ENCODE measurements at places on chromosomes 1 and 21.

DNA sequence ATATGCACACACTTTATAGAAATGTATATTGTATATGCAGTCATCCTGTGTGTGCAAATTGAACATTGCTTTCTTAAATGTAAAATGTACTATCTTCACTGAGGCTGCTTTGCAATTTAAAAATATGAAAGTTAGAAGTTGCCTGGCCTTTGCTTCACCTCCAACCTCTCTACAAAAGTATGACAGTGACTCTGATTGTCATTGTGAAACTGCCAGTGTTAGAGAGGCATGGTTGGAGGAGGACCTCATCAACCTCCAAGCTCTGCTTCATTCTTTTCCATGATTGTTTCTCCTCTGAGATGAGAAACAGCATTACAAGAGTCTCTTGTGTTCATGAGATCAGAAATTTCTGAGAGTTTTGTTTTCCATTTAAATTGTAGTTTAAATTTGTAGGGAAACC lies 185.5 kb downstream of the ZC3H11B start:
- DNase-seq: no peak

DNA sequence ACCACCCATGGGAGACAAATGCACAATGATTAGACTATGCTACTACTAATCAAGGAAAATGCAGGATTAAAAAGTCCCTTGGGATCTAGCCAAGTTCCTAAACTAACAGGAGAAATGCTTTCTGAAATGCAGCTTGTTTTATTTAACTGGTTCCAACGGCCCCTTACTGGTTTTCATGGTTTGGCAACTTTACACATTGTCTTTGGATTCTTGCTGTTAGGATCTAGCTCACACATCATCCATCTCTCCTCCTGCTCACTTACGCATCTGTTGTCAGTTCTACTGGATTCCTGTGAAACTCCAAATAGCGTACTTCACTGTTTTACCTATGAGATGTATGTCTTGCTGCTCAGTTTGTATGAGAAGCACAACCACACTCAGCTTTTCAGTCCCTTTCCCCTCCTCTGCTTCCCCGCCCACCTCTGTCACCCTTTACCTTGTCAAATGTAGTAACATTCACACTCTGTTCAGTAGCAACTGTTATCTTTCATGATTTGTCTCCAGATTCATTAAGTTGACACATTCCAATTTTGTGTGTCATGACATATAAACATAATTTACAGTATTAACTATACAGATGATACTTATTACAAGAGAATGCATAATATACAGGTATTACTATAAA lies 130.1 kb downstream of the SIM2 start:
- DNase-seq: no peak

DNA sequence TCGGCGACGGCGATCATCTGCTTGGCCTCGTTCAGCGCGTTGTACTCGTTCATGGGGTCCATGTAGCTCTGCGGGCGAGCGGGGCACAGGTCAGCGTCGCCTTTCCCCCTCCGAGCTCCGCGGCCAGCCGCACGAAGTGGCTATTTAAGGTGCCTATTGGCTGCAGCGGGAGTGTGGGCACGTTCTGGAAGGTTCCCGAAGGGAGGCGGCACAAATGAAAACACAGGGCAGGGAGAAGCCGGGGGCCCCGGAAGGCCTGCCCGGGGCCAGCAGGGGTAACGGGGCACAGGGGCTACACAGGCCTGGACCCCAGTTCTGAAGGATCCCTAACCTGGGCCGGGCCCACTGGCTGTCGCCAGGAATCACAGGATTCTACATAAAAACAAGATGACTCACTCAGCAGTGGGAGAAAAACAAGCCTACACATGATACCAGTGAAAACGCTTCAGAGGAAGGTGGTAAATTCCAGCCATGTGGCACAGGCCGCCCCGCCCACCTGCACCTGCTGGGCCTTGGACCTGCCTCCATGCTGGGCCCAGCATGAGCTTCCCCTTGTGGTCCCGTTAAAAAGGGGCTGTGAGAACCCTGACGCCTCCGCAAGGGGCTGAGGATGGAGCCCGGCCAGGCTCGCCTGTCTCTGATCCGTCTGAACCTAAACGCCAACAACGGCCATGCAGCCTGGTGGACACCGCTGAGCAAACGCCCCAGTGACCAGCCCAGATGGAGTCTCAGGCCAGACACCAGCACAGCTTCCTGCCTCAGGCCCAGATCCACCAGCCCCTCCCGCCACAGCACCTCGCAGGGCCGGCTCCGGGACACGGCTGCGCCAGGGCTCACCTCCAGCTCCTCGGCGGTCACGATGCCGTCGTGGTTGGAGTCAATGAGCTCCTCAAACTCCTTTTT lies 3.9 kb upstream of the TNFRSF4 start:
- no peak for DNase-seq

GRCh38 chr1:70220517-70221237 lies 503 bp upstream of the SRSF11 start:
- no peak for DNase-seq

DNA sequence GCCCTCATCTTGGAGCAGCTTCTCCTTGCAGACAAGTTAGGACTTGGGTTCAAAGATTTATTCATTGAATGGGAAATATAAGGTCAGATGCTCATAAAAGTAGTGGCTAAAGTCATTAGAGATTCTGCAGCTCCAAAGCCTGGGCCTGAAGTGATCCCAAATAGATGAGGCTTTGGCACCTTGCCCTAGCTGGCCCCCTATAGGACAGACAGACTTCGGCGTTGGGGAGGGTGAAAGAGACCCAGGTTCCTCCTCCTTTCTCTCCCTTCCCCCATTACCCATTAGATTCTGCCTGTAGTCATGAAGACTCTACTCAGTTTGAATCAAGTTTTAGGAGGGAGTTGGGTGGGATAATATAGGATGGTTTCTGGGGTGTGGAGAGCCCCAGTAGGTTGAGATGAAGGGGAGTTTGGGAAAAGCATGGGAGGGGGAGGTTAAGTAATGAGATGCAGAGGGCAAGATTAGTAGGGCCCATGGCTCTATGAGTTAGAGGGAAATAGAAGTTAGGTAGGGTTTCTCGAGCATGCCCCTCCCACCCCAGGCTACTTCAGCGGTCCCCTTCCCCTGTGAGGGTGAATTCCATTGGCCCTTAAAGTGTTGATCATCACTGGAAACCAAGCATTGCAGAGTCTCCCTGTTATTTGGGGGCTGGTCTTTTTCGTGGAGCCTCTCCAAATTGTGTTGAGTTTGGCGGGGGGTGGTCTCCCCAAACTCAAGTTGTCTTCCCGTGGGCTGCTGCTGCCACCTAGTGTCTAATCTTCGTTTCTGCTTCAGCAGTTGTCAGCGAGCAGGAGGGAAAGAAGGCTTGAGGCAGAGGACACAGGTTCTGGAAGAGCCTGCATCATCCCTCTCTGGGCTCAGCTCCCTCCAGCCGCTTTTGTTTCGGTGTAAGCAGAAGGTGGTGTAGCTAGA lies 2.1 kb upstream of the AHDC1 start:
- peak; percentile 67 for DNase-seq

- DNase-seq: peak; percentile 16
Measured at GRCh38 chr1:37020653-37021277, 13.6 kb downstream of the GRIK3 start.

GRCh38 chr1:231410036-231410612 lies 12.0 kb downstream of the EGLN1 start:
- DNase-seq: no peak

- DNase-seq: no peak
Measured at GRCh38 chr1:32077451-32077850, 4.7 kb downstream of the TMEM39B start.

- peak; percentile 86 for DNase-seq
Measured at GRCh38 chr1:17287130-17287776, 20.7 kb upstream of the PADI4 start.

GRCh38 chr1:47756411-47756810 lies 240.8 kb downstream of the TRABD2B start:
- DNase-seq: no peak

GRCh38 chr1:246773213-246773641 lies 49.0 kb downstream of the SCCPDH start:
- no peak for DNase-seq

GRCh38 chr1:201365251-201365650 lies 12.2 kb downstream of the TNNT2 start:
- DNase-seq: no peak

Measured in fibroblast of skin of scalp (primary cell).